ENCODE measurements at places on chromosomes 16 and 17. TPM values are rescaled to one million over a fixed set of nuclear protein-coding genes. Genes with fewer than 3 reads are reported as not detected.

DNA sequence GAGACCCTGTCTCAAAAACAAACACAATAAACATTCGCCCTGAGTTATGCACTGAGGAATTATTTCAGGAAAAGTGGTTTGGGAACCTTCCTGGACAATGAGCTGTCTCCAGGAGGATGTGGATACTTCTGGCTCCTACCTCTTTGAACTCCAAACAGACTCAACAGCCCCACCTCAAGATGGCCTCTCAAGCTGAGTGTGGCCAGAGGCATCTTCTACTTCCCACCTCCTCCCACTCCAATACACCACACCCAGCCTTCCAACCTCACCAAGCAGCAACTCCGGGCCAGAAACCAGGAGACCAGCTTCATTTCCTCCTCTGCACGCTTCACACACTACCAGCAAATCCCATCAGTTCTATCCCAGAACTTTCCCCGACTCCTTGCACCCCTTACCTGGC is 11.6 kb downstream of the HBQ1 start:
- DNase-seq = no peak

DNA sequence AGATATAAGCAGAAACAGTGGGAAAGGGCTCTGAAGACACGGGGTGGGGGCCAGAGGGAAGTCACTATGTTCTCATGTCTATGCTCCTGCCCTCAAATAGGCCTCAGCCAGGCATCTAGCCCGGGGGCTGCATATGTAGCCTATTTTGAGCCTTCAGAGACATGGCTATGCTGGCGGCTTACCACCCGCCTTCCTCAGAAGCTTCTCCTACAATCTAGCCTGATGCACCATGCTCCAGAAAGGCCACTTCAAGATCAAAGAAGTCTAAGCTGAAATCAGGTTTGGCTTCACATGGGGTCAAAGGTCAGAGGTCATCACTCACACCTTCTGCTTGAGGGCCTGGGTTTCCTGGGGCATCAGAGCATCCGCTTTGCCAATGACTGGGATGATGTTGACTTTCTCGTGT is 1.6 kb downstream of the SEPTIN1 start:
- no peak for DNase-seq

The ZNF205 gene
- total RNA-seq = 26.2 TPM

GRCh38 chr16:2385190-2385836 is 43.9 kb upstream of the CCNF start:
- no peak for DNase-seq

The HOXB7 gene
- total RNA-seq = 11.4 TPM

The ABCA8 gene
- under 0.01 TPM for total RNA-seq

- no peak for DNase-seq
These were observed 109.8 kb downstream of the CDK5R1 start for GRCh38 chr17:32596628-32597027.

DNA sequence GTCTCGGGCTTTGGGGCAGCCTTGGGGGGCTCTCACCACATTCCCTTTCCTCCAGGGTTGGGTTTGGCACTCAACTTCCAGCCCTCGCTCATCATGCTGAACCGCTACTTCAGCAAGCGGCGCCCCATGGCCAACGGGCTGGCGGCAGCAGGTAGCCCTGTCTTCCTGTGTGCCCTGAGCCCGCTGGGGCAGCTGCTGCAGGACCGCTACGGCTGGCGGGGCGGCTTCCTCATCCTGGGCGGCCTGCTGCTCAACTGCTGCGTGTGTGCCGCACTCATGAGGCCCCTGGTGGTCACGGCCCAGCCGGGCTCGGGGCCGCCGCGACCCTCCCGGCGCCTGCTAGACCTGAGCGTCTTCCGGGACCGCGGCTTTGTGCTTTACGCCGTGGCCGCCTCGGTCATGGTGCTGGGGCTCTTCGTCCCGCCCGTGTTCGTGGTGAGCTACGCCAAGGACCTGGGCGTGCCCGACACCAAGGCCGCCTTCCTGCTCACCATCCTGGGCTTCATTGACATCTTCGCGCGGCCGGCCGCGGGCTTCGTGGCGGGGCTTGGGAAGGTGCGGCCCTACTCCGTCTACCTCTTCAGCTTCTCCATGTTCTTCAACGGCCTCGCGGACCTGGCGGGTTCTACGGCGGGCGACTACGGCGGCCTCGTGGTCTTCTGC is 8.4 kb downstream of the SLC16A3 start:
- no peak for DNase-seq

DNA sequence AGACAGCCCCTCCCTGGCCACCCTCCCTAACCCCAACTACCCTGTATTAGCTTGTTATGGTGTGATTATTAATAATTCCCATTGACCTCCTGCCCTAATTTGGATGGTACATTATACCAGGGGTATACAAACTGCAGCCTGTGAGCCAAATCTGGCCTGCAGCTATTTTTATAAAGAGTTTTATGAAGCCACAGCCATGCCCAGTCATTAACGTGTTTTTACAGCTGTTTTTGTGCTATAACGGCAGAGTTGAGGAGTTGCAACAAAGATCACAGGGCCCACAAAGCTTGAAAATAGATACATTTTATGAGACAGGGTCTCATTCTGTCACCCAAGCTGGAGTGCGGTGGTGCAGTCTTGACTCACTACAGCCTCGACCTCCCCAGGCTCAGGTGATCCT is 6.0 kb downstream of the METTL22 start:
- DNase-seq = no peak

The TPSD1 gene
- not detected for total RNA-seq

DNA sequence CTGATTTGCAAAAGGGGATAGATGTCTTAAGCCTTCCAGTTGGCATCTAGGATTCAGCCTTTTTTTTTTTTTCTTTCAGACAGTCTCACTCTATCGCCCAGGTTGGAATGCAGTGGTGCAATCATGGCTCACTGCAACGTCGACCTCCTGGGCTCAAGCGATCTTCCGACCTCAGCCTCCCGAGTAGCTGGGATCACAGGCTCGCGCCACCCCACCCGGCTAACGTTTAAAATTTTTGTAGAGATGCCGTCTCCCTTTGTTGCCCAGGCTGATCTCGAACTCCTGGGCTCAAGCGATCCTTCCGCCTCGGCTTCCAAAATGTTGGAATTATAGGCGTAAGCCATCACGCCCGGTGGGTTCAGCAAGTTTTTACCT is 571 bp upstream of the CCP110 start:
- no peak for DNase-seq

The KRTAP9-6 gene
- total RNA-seq = not detected

The AATK gene
- 4.1 TPM for total RNA-seq

Measured in dermis blood vessel endothelial cell (primary cell).